Iris pigment epithelial cell (primary cell): ENCODE measurements at places on chromosomes 16 and 17.

DNA sequence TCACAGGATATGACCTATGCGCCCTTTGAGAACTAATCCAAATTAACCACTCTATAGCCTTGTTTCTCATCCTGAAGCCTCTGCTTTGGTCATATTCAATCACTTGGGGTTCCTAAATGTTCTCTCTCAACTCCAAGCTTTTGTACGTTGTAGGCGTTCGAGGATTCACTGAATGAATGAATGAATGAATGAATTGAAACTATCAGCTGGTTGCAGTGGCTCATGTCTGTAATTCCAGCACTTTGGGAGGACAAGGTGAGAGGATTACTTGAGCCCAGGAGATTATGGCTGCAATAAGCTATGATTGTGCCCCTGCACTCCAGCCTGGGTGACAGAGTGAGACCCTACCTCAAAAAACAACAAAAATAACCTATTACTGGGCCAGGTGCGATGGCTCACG, 5.9 kb upstream of the SUMO2 start:
- no peak for DNase-seq

GRCh38 chr17:10105513-10106001, 92.8 kb downstream of the GAS7 start:
- DNase-seq: peak; percentile 66

- no peak for DNase-seq
Measured at GRCh38 chr17:10118788-10119130, 79.6 kb downstream of the GAS7 start.

DNA sequence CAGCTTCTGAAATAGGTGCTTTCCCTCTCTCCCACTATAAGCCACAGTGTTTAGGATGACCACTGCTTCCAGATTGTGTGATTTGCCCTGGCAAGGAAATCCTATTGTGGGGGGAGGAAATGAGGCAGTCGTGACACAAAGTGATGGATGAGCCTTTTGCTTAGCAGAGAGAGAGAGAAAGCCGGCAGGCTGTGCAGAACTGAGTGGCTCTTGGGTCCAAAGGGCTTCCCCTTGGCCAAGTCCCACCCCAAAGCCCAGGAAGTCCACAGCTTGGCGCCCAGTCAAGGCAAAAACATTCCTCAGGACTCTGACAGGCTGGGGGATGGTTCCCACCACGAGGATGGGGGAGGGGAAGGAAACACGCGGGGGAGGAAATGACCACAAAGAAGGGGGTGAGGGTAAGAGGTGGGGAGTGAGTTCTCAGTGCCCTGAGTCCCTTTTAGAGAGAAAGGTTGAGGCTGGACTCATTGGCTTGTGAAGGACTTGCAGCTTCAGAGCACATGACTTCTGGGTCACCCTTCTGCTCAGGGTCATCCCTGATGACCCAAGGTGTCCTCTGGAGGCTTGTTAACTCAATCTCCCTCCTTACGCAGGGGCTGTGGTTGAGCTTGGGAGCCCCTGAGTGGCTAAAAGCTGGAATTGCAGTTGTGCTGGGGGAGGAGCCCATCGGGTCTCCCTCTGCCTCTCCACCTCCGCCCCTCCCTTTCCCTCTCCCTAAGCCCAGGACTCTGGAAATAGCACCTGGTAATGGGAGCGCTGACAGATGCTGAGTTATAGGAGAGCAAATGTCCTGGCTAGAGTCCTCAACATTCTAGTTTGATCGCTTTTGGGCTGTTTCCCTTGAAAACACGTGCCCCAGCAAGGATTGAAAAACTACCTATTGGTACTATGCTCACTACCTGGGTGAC, 10.3 kb upstream of the MSL1 start:
- DNase-seq: peak; percentile 88
